ENCODE measurements at places on chromosomes 12 and 14.

DNA sequence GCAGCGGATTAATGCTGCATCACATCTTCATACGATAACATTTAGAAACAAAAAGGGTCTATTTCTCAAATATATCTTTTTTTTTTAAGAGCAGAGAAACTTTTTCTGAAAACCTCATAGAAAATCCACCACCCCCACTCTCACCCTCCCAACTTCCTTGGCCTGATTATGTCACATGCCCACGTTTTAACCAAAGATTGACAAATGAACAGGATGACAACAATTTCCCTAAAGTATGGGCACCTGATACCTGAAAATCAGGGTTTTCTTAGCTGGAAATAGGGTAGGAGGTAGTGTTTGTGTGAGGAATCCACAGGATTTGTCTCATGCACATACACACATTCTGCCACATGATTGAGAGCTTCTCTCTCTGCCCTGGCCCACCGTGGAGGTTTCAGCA, 74.7 kb upstream of the MDM1 start:
- no peak for DNase-seq

- DNase-seq = no peak
These were observed 291.8 kb downstream of the ERC1 start for GRCh38 chr12:1282670-1283315.

DNA sequence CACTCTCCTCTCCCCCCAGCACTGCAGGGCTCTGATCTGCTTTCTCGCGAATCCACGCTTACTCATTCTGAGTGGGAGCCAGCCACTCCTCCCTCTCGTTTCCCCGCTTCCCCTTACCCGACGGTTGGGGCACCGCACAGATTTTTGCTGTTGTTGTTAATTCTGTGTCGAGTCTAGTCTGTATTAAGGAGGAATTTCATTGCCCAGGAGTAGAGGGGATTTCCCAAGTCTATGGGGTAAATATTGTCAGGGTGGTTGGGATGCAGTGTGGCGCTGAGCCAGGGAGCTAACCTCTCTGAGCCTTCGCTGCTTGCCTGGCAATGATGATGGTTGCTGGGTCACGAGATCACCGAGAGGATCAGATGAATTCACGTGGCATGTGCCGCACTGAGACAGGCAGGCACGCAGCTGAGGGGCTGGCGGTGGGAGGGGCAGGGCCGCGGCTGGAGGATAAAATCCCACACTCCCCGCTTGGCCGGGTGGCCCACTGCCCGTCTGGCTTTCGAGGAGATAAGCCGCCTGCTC, 18.5 kb downstream of the NCOR2 start:
- DNase-seq = no peak

DNA sequence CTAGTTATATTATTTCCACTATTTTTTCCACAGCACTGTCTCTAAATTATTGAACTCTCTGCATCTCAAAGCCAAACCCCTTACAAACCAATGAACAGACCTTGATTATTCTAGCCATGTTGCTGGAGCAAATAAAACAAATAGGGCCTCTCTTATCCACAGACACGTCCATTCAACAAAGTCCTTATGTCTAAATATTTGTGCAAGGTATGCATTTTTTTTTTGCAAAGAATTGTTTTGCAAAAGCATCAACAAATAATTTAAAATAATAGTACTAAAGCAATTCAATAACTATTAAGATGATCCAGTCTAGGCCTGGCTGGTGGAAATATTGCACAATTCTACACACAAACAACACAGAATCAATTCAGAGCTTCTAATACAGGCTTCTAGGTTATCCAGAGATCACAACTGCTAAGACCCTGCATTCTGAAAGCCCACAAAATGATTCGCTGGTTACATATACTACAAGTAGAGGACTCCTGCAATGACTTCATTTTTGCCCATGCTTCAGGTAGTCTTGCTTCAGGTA, 221.0 kb downstream of the SLC25A21 start:
- DNase-seq = no peak

DNA sequence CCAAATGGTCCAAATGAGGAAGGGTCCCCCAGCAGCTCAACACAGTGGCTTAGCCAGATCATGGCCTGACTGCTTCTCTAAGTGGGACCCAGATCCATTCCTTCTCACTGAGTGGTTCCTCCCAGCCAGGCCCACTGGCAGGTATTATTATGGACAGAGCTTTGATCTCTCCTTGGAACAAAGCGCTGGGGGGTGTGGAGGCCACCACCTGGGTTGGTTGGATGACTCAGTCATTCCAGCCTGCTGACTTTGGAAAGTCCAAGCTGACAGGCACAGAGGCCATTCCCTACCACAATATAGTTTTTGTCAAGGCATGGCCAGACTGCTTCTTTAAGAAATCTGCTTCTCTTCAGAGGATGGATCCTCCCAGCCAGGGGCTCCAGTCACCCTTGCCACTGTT, 341.1 kb downstream of the BTG1 start:
- DNase-seq = no peak

- no peak for DNase-seq
These were observed 367.3 kb downstream of the ALG10 start for GRCh38 chr12:34389378-34390170.
